Stimulated activated naive CD4-positive, alpha-beta T cell treated with Interleukin-2 at 50 U/mL for 16 hours (primary cell): ENCODE measurements at places on chromosomes 12 and 14.

- no peak for DNase-seq
Observed at GRCh38 chr12:32611986-32612385, 67.1 kb upstream of the DNM1L start.

GRCh38 chr14:60151715-60152114, 13.5 kb downstream of the DHRS7 start:
- peak; percentile 64 for DNase-seq

- DNase-seq: no peak
Observed at GRCh38 chr14:51547260-51547659, 104.5 kb upstream of the FRMD6 start.

DNA sequence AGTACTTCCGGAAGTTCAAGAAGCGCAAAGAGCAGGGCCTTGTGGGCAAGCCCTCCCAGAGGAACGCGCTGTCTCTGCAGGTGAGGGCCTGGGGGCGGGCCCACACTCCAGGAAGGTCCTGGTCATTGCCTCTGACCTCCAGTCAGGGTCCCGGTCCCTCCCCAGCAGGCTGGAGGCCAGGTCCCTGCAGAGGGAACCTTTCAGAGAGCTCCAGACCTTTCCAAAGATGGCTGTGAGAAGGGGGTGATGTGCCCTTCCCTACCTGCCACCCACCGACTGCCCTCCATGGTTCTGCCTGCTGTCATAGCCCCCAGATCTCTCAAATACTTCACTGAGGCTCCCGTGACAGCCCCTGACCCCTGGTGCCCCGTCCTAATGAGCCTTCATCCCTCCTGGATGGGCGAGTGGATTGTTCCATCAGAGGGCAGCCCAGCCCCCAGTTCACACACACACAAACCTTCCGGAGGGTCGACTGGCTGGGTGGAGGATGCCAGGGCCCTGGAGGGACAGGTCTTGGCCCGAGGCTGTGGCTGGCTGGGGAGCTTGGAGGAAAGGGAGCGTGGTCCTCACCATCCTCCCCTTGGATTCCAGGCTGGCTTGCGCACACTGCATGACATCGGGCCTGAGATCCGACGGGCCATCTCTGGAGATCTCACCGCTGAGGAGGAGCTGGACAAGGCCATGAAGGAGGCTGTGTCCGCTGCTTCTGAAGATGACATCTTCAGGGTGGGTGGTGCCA, 117.5 kb upstream of the FKBP4 start:
- no peak for DNase-seq

DNA sequence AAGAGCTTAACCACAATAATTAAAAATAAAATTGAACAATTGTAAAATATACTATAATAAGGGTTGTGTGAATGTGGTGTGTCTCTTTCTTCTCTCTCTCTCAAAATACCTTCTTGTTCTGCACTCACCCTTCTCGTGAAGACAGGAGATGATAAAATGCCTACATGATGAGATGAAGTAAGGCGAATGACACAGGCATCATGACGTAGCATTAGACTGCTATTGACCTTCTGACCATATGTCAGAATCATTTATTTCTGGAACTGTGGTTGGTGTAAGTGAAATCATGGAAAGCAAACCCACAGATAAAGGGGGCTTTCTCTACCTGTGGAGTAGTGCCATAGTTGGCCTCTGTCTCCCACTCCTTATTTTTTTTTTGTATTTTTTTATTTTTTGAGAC, 37.8 kb upstream of the NUAK1 start:
- no peak for DNase-seq

GRCh38 chr12:121905746-121906145, 12.6 kb upstream of the CFAP251 start:
- DNase-seq: no peak

DNA sequence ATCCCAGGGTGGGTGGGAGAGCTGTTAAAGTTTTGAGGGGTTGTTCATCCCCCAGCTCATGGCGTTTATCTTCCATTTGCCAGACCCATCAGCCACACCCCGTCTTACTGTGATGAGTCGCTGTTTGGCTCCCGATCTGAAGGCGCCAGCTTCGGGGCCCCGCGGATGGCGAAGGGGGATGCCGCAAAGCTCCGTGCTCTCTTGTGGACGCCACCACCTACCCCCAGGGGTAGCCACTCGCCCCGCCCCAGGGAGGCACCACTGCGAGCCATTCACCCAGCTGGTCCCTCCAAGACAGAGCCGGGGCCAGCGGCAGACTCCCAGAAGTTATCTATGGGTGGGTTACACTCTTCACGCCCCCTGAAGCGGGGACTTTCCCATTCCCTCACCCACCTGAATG, 5.7 kb downstream of the RITA1 start:
- DNase-seq: no peak
